Fibroblast of villous mesenchyme (primary cell): ENCODE measurements at places on chromosomes 2 and 18. TPM values are rescaled to one million over a fixed set of nuclear protein-coding genes. Genes with fewer than 3 reads are reported as not detected.

CCDC141 gene
- total RNA-seq = under 0.01 TPM in 1 of 2 replicates, not detected in the other

TLX2 gene
- total RNA-seq = not detected in 2 replicates

CTLA4 gene
- not detected in 2 replicates for total RNA-seq

LTBP1 gene
- total RNA-seq = 33.7 and 163 TPM in 2 replicates

EFR3B gene
- total RNA-seq = under 0.01 TPM in 2 replicates

FAP gene
- total RNA-seq = 207 and 223 TPM in 2 replicates

HOXD4 gene
- total RNA-seq = 5.5 and 7.8 TPM in 2 replicates

ALPI gene
- total RNA-seq = not detected in 2 replicates

CFAP221 gene
- total RNA-seq = not detected in 2 replicates

GATA6 gene
- total RNA-seq = 5.2 and 8.7 TPM in 2 replicates

CDK15 gene
- total RNA-seq = 3.5 and 7.4 TPM in 2 replicates
